ENCODE measurements at places on chromosomes 13 and 19.

- no peak for DNase-seq
Measured at GRCh38 chr13:113769106-113769505, 10.1 kb downstream of the TMEM255B start.

GRCh38 chr13:76153239-76153638, 517.1 kb downstream of the LMO7 start:
- DNase-seq = no peak

GRCh38 chr19:50362656-50363424, 2.6 kb downstream of the NAPSA start:
- DNase-seq = no peak

DNA sequence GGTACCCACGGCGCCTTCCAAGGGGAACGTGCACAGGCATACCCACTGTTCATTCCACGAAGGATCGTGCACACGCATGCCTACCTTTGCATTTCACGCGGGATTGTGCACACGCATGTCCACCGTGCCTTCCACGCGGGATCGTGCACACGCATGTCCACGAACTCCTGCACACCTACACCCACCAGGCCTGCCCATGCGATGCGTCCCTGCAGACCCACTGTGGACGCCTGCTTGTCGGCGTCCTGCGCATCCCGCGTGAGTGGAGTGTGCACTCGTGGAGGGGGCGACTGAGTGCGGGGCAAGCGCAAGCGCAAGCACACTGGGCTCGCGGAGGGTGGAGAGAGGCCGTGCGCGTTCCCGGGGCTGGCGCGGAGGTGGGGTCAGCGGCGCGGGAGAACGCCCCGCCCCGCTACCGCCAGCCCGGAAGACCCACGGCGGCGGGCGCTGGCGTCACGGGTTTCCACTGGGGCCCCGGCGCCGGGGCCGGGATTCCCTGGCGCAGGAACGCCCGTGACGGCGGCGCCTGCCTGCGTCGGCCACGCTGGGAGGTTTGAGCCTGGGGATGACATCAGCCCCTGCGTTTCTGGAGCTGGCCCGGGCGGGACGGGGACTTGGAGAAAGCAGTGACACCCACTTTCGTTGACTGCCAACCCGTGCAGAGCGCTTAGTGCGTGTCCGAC, 18.7 kb downstream of the GADD45B start:
- peak; percentile 74 for DNase-seq

DNA sequence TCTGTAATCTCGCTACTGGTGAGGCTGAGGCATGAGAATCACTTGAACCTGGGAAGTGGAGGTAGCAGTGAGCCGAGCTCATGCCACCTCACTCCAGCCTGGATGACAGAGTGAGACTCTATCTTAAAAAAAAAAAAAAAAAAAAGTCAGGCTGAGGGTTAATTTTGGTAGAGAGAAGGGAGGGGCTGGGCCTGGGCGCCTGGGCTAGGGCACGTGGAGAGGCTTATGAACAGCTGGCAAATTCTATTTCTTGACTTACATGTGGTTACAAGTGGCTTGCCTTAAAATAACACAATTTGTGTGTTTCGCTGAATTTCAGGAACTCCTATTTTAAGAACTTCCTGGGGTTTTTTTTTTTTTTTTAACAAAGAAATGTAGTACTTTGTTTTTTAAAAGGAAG, 47.6 kb upstream of the MAP3K10 start:
- peak; percentile 69 for DNase-seq

DNA sequence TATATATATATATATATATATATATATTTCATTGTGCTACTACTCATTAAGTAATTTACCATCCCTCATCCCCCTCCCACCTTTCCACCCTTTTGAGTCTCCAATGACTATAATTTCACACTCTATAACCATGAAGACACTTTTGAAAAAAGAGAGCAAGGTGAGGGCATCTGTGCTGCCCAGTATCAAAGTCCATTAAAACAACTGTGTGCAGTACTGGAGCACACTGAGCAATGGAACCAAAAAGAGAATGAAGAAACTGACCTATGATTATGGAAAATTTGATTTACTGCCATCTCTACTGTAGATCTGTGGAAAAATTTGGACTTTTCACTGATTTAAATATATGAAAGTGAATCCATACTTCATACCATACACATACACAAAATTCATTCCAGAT, 217.9 kb downstream of the COL4A1 start:
- DNase-seq = no peak

DNA sequence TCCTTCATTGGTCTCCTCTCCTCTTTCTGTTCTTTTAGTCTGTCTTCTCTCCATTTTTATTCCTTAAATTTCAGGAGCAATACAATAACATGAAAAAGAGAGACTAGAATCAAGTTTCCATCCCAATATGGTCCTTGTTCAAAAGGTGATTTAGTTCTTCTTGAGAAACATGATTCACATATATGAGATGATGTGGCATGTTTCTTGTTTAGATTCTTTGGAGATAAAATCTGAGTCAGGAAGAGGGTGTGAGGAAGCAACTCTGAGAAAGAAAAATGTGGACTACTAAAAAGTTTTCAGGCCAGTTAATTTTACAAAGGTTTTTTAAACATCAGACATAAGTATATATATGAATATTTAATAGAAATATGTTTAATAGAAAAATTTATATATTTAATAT, 231.4 kb downstream of the OXGR1 start:
- DNase-seq = no peak

GRCh38 chr13:90108547-90108946, 1238.9 kb upstream of the MIR17HG start:
- DNase-seq = no peak

DNA sequence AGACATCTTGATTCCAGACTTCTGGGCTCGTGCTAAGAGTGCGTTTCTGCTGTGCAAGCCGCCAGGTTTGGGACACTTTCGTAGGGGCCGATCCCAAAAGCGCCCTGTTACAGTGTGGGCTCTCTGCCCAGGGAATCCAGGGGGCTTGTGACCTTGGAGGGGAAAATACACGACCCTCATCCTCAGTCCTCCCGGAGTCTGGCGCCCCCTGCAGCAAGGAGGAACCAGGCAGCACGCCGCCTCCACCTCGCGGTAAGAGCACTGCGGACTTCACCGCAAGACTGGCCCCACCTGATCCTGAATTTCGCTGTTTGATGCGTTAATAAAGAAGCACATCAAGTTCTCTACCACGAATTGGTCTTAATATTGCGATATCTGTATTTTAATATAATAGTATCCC, 5.2 kb downstream of the POLRMT start:
- DNase-seq = no peak

DNA sequence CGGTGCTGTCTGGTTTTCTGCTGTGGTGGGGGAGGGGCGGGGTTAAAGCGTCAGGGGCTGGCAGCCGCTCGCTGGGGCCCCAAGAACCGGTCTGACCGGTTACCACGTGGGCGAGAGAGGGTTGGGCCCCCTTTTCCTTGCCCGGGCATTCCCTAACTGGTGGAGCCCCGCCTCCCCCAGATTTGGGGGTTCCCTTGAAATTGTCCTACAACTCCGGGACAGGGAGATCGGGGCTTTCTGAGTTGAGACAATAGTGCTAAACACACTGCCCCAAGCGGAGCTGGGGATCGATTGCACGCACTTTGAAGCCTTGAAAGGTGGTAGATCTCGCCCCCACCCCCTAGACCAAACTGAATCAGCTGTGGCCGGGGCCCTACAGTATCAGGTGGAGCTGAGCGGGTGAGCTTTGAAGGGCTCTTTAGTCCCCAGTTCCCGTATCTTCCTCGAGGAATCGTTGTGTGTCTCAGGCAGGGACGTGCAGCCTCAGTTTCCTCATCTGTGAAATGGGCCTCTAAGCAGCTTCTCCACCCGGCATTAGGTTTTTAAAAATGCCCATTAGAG, 4.8 kb downstream of the IER2 start:
- peak; percentile 89 for DNase-seq

GRCh38 chr19:45275370-45275971, 24.4 kb downstream of the MARK4 start:
- DNase-seq = no peak
